ENCODE measurements at places on chromosomes 2 and 18.

DNA sequence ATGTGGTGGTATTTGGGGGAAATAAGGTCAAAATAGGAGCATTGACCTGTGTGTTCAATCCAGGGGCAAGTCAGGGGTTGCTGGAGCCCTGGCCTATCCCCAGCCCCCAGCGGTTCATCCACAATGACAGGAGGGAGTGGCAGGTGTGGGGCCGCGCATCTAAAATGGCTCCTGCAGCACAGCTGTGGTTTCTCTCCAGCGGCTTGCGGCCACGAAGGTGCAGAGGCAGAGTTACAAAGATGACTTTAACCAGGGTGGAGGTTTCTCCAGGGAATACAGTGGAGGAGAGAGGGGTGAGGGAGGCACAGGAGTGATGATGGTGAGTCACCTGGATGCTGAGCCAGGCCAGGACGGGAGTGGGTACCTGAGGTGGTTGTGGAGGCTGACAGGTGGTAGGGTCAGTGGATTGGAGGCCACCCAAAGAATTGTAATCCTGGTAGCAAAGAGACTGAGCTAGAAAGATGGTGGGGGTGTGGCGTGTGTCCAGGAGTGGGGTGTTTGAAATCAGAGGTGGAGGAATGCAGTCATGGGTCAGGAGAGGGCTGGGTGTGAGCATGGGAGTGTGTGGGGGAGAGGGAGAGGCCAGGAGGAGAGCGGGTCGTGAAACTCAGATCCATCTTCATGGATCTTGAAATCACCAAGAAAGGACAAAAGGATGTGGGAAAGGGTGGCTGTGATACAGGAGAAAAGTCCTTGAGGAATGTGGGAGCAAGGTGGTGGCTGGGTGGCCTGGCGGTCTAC, 83.2 kb downstream of the CTIF start:
- no peak for DNase-seq
- H3K27me3 ChIP-seq = no peaks in the 10 kb centered on the region
- peaks cover 48% of the 10 kb centered on the region for H3K4me1 ChIP-seq
- peak overlapping the region; percentile 87 for H3K27ac ChIP-seq

- no peak overlapping the region for H3K27ac ChIP-seq
- DNase-seq = no peak
- no peaks in the 10 kb centered on the region for H3K27me3 ChIP-seq
- H3K36me3 ChIP-seq = peaks cover 29% of the 10 kb centered on the region
- no peak overlapping the region for H3K4me3 ChIP-seq
Observed at GRCh38 chr18:48638896-48639771, 100.3 kb downstream of the CTIF start.

GRCh38 chr2:6492573-6492972, 373.1 kb downstream of the CMPK2 start:
- no peak overlapping the region for H3K27ac ChIP-seq
- H3K27me3 ChIP-seq = no peaks in the 10 kb centered on the region
- H3K4me1 ChIP-seq = no peaks in the 10 kb centered on the region
- no peak overlapping the region for H3K4me3 ChIP-seq

DNA sequence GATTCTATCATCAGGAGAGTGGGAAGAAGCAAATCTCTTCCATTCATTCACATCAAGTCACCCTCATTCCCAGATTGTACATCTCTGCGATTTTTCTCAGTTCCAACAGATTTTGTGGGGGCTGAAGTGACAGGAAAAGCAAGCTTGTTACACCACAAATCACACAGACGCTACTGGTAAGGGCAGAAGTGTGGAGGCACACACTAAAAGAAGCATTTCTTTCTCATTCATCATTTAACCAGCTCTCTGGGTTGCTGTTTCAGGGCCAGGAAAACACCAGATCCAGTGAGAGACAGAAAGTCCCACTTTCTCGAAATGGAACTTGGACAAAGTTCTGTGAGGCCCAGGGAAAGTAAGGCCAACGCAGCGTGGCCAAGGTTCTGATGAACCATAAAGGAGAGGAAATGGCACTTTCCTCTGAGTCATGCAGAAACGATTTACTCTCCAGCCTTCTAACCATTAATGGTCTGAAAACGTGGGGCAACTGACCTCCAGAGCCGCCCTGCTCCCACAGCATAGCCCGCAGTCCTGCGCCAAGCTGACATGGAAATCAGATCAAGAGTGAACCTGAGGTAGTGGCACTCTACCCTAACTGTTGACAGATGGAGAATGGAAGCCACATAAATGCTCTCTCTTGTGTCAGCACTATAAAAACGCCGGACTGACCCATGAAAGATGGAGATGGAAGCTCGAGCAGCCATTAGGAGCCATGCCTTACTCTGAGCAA, 191.0 kb downstream of the C1D start:
- no peak overlapping the region for H3K4me3 ChIP-seq
- no peak overlapping the region for H3K27ac ChIP-seq
- H3K4me1 ChIP-seq = peaks cover 15% of the 10 kb centered on the region
- DNase-seq = peak; percentile 43

DNA sequence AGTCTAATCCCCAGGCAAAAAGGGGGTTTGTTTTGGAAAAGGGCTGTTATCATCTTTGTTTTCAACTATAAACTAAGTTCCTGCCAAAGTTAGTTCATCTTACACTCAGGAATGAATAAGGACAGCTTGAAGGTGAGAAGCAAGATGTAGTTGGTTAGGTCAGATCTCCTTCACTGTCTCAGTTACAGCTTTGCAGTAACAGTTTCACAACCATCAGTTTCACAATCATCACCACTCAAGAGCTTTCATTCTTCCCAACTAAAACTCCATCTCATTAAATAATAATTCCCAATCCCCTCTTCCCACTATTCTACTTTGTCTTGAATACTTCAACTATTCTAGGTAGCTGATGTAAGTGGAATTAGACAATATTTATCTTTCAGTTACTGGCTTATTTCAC, 200.9 kb downstream of the NYAP2 start:
- no peaks in the 10 kb centered on the region for H3K4me1 ChIP-seq
- H3K27ac ChIP-seq = no peak overlapping the region
- H3K36me3 ChIP-seq = no peaks in the 10 kb centered on the region
- peak; percentile 27 for DNase-seq
- no peak overlapping the region for H3K4me3 ChIP-seq
- H3K27me3 ChIP-seq = peaks cover 37% of the 10 kb centered on the region

Measured in MCF 10A (cell line).